ENCODE measurements at places on chromosomes 7 and 10.

- DNase-seq, result no peak
Measured at GRCh38 chr10:49025347-49025983, 85.8 kb upstream of the LRRC18 start.

DNA sequence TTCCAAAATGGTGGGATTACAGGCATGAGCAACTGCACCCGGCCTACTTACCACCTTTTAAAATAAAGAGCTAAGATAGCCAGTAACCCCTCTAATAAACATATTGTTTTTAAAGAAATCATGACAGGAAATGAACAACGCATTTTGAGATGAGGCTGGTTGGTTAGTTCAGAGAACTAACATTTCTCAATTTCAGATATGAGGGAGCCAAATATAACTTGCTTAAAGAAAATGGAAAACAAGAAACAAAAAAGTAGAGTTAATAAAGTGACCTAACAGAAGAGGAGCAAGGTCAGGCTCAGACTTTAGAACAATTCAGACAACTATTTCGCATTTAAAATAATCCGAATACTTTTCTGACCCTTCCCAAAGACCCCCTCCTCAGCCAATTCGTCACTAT lies 254.9 kb upstream of the PHF14 start:
- DNase-seq, result no peak

DNA sequence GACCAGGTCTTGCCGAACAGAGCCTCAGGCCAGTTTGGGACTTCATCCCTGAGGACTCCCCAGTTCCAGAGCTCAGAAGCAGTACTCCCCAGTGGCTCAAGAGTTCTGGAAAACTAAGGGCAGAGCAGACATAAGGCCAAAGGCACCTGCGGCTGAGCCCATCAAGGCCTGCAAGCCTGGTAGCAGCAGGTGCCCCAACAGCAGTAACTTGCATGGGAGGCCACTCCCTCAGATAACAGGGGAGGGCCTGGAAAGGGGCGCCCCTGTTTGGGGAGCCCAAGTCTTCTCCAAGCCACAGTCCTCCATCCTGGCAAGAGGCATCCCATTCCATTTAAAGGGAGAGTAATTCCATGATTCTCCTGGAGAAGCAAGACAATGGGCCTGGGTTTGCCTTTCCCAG lies 13.0 kb downstream of the POLL start:
- no peak for DNase-seq

DNA sequence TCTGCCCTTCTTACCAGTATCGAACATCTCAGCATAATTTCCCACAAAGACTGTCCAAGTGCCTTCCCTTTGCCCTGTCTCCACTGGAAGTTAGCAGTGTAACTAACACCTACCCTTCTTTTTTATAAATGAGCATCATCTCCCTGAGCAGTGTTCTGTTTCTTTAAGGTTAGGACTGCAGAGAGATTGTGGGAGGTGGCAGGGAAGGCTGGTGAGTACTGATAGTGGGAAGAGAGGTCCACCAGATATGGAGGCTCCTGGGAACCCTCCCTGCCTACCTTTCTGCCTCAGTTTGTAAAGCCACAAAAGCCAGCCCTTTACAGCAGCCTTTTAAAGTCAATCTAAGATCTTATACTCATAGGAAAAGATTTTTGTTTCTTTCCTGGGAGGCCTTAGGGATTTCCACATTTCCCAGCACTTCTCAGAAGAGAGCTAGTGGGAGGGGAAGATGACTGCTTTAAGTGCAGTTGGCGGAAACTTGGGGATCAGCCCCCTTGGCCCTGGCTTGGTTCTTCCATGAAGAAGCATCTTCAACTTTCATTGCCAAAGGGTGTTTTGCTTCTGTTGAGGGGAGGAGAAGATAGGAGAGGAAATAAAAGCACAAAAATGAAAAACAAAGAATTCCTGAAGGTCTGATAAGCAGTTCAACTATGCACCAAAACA lies 36.6 kb upstream of the CALD1 start:
- DNase-seq, result no peak

DNA sequence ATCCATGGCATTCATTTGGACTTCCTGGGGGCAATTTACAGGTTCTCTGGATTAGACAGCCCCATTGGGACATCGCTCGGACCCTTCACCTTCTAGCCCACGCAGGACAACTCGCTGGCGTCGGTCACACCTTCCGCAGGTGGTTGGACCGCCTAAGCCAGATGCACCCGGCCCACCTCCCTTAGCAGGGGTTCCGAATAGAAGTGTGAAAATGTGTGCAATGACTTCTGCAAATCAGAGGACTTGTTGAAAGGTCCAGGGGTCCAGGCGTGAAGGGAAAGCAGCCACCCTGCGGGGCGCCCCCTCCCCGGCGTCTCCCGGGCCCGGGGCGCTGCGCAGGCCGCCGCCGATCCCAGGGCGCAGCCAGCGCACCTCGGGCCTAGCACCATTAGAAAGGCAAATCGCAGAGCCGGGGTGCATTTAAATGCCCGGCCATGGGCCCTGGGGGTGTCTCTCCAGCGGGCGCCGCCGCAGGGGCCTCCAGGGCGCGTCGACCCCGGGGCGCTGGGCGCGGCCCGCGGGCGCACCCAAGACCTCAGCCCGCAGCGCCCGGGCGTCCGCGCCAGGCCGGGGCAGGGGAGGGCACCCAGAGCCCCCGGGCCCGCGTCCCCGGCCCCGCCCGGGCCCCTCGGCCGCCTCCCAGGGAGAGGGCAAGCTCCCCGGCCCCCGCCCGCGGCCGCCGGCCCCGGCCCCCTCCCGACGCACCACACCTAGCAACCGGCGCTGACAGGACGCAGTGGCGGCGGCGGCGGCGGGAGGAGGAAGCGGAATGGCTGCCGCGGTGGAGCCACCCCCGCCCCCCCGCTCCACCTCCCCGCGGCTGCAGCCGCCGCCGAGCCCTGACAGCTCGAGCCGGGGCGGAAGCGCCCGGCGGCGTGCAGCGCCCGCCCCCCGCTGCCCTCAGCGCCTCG lies 1.2 kb downstream of the JAZF1 start:
- peak; percentile 83 for DNase-seq

Measured in brain (organoid and tissue), 16 donors.